SJSA1 (cell line): ENCODE measurements at places on chromosomes 12 and 14. TPM values are rescaled to one million over a fixed set of nuclear protein-coding genes. Genes with fewer than 3 reads are reported as not detected.

DNA sequence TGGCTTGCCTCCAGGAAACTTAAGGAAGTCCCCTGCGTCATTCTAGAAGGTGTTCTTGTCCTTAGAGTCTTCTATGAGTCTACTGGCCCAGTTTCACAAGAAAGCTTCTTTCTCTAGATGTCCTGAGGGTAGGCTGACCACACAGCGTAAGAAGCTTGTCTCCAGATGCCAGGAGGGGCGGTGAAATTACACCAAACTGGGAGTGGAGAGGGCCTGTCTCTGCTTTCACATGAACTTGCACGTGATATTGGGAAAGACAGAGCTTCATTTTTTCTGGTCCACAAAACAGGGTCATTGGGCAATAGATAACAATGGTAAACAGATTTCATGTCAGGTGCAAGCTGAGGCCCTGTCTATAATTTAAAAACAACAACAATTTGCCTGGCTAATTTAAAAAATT, 85.7 kb upstream of the TBX3 start:
- no peak for DNase-seq

DNA sequence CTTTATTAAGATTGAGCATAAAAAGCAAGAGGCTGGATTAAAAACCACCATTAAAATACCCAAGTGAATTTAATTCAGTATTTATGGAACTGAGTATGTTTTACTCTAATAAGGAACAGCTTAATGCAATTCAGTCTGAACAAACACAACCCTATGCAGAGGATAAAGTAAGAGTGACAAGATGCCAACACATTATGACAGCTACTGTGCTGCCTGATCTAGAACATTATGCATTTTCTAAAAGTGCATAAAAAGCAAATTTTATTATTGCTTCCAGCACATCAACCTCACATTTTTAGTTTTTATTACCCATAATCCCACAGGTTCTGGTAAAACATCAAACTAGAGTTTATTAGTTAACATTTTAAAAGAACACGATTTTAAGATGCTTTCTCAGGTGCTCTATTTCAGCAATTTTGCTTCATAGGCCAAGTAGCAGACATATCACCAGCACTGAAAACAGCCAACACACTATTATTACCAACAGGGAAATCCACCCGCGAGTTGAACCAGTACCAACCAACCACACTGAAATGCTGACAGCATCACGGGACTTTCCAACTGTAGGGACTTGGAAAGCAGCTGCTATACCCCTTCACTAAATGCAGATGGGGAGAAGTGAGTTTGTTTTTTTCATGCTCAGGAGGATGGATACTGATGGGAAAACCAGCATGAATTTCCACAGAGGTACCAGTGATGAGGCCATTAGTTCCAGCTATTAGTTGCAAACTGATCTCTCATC, 372.1 kb downstream of the KCNH5 start:
- DNase-seq, result no peak

DNA sequence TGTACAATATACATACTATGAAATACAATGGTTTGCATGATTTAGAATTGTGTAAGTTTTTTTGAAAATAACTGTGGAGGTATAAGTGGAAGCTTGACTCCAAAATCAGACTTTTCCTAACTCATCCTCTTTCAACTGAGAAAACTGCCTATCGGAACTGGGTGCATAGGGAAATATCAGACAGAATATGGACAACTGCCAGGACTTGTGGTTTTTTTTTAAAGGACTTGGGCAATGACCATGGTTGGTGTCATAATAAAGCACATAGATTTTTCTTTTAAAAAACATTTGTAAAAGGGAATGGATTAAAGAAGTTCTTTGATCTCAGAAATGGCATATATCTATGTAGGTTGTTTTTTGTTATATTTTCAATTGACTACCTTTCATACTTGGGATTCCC, 53.3 kb upstream of the LRRK2 start:
- no peak for DNase-seq

DNA sequence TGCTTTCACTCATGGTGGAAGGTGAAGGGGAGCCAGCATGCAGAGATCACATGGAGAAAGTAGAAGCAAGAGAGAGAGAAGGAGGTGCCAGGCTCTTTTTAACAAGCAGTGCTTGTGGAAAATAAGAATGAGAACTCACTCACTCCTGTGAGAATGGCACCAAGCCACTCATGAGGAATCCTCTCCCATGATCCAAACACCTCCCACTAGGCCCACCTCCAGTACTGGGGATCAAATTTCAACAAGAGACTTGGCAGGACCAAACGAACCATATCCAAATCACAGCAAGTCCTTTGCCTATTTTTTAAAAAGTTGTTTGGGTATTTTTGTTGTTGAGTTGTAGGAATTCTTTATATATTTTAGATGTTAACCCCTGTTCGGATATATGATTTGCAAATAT, 245.9 kb upstream of the ARID2 start:
- DNase-seq, result no peak

DNA sequence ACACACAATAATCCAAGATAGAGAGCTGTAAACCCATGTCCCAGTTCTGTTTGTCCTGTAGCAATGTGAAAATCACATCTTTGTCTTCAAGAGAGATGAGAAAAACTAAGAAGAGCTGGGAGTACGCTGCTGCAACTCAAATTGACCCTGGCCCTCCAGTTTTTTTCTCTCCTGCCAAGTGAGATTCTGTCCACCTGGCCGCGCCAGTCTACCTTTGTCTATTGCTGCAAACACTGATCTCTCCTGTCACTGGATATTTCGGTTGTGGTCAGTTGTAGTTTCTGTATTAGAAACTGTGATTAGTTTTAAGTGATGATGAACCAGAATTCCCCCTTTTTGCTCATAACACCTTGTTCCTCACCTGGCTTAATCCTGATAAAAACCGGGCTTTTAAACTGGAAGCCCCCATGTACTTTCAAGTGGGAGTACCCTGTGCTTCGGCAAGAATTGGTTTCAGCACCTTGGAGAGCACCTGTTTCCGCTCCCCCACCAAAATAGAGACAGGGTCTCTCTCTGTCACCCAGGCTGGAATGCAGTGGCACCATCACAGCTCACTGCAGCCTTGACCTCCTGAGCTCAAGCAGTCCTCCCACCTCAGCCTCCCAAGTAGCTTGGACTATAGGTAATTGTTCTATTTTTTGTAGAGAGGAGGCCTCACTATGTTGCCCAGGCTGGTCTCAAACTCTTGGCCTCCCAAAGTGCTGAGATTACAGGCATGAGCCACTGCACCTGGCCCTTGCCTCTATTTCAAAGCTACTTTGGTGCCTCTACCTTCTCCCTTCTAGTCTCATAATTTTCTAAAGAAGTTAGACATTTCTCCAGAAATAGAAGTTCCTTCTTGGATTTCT, 156.8 kb downstream of the PHETA1 start:
- no peak for DNase-seq

GRCh38 chr14:48401321-48401720, 725.9 kb upstream of the MDGA2 start:
- no peak for DNase-seq

DNA sequence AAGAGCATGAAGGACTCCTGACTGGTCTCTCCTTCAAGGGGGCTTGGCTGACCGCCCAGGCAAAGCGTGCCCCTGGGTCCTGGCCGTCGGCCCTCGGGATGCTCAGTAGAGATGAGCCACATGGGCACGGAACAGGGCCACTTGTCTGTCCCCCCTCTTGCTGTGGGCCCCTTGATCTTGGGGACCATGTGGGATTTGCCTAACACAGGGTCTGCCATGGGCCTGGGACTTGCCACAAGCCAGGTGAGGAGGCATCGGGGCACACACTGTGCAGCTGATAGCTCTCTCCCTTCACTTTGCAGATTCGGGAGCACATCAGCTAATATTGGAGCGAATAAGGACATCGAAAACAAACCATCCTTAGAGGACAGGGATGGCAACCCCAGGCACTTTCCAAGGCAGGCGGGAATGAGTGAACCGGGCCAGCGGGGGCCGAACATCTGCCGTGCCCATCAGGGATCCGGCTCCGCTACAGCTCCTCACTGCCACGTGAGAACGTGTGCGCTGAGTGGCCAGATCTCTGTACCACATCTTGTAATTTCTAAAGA, 88.1 kb downstream of the PIWIL1 start:
- no peak for DNase-seq

DNA sequence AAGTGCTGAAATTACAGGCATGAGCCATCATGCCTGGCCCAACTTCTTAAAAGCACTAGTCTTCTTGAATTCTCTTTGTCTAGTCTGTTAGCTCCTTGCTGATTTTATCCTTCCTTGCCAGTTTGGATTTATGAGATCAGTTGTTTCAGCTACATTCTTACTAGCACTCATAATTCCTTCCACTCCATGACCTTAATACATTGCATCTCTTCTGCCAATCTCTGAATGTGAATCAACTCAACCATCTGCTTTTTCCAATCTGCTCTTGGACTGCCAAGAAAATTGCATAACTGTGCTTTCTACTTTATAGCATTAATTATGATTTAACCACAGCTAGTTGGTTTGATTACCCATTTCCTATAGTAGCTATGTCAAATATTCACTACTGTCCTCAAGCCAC, 14.9 kb upstream of the HEATR5A start:
- no peak for DNase-seq

DNA sequence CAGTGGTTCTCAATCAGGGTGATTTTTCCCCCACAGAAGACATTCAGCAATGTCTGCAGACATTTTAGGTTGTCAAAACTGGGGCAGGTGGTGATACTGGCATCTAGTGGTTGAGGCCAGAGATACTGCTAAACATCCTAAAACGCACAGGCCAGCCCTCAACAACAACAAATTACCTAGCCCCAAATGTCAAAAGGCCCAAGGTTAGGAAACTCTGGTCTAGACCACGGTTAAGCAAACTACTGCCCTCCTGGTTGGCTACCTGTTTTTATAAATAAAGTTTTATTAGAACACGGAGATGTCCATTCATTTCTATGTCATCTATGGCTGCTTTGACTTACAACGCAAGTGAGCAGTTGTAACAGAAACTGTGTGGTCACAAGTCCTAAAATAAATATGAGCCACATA, 186.7 kb downstream of the EFCAB11 start:
- no peak for DNase-seq

GRCh38 chr12:27539191-27539631, 15.2 kb downstream of the PPFIBP1 start:
- no peak for DNase-seq

- DNase-seq, result no peak
These were observed 14.9 kb upstream of the TAC3 start for GRCh38 chr12:57031138-57031725.

DNA sequence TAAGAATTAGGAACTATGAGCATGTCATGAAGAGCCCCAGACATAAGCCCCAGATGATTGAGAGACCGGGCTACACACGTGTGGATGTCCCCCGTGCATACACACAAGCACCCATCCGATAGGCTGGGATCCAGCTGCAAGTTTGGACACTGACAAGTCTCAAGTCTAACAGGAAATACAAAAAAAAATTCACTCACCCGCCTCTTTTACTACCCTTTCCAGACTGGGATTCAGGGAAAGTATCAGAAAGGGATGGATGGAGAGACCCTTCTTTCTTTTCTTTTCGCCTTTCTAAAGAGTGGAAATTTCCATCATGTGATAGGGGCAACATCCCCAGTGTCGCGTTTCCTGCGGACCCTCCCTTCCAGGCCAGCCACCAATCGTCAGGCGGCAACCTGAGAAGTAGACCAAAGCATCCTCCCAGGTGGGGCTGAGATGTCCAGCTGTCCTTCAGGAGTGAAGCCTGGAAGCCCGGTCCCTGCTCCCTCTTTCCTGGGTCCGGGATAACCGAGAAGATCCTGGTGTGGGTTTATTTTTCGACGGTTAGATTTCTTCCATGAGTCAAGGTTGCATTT, 6.4 kb upstream of the SLC38A4 start:
- DNase-seq, result no peak

Gene TRAF3
- total RNA-seq, result 19.0 and 24.2 TPM in 2 replicates

Gene AQP2
- total RNA-seq, result not detected in 2 replicates

Gene KRT6C
- total RNA-seq, result not detected in 2 replicates

Gene CAPZA3
- not detected in 2 replicates for total RNA-seq

Gene ZDHHC22
- 0.03 TPM in 1 of 2 replicates, not detected in the other for total RNA-seq

Gene GUCY2C
- total RNA-seq, result not detected in 2 replicates

Gene IGF1
- 0.16 and 0.68 TPM in 2 replicates for total RNA-seq
